Hypothalamus (tissue), 51 donors: ENCODE measurements at places on chromosomes 4 and X.

DNA sequence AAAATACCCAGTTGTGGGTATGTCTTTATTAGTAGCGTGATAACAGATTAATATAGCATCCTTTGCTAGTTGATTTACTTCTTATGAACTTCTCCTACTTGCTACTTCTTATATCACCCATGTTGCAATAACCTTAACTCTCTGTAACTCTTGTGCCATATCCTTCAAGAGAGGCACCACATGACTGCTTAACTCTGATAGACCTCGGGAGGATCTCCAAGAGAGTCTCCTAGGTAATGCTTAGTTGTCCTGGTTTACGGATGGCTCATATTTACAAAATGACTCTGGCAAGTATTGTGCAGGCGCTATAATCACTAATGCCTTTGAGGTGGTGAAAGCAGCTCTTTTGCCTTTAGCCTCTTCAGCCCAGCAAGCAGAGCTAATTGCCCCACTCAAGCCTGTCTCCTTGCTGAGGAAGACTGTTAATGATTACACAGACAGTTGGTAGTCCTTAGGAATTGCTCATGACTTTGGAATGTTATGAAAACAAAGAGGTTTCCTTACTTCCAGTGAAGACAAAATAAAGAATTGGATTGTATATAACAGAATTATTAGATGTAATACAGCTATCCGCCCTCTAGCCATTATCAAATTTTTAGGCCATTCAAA is 1305.8 kb downstream of the PCDH7 start:
- no peak for DNase-seq

DNA sequence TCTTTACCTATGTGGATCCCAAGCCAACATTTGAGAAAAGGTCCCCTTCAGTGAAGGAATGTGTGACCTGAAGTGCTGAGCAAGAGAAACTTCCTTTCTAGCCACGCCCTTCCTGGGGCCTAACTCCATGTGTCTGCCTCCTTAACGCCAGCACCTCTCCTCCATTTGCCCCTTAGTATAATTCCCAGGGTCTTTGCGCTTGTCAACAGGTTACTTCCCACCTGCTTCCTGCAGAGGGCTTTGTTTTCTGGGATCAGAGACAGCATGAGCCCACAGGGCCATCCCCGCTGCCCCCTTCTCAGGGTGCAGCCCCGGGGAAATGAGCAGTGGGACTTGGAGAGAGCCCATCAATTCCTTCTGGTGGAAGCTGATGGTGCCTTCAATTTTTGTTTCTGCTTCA is 45.9 kb upstream of the DRD5 start:
- no peak for DNase-seq

DNA sequence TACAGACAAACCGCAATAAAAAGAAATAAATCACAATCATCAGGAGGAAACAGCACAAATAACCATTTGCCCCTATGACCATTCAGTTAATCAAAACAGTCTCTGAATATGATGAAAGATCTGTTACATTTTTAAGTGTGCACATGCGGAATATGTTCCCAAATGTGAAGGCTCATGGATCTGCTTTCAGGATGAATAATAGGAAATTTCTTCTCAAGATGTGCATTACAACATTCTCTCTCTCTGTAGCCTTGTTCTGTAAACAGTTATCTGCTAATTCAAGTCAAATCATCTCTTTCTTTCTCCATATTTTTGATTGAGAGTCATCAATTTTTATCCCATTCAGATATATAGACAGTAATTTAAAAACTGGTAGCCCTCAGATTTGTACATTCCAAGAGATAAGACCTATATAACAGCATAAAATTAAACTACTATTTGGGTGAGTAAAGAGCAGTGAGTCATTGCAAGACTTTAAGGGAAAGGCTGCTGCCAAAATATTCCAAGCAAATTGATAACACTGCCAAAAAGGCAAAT is 433.9 kb upstream of the ATOH1 start:
- no peak for DNase-seq

GRCh38 chr4:126081336-126081735 is 766.6 kb downstream of the FAT4 start:
- DNase-seq: no peak

DNA sequence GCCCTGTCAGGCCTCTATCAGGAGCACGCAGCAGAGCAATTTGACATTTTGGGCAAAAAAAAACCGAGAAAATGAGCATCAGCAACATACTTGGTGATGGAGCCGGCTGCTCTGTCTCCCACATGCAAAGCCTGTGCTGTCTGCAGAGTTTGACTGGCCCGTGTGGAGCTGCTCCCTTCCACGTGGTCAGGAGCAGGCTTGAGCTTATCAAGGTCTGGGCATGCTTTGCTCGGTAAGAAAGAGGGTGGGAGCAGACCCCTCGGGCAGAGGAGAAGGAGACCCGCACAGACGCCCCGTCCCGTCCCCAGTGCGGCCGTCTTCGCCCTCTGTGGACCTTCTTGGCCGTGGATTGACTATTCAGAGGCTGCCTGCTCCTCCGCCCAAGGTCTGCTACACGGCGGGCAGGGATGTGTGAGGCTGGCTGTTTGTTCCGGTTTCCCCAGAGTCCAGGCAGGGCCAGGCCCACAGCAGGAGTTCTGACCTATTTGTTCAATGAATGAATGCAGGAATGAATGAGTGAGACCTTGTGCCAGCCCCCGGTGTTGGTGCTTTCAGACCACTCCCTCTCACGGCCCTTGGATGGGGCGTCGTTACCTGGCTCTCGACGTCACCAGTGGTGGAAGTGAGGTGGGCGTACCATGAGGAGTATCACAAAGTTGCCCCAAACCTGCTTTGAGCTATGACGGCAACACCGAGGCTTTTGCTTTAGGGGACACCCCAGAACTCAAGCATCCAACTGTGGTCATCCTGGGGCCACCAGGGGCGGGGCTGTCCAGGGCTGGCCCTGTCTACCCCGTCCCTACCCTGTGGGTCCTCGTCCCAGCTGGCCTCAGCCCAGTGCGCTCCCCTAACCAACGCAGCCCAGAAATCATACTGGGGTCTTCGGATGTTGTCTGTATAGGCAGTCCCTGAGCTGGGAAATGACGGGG is 54.7 kb upstream of the ADRA2C start:
- no peak for DNase-seq

DNA sequence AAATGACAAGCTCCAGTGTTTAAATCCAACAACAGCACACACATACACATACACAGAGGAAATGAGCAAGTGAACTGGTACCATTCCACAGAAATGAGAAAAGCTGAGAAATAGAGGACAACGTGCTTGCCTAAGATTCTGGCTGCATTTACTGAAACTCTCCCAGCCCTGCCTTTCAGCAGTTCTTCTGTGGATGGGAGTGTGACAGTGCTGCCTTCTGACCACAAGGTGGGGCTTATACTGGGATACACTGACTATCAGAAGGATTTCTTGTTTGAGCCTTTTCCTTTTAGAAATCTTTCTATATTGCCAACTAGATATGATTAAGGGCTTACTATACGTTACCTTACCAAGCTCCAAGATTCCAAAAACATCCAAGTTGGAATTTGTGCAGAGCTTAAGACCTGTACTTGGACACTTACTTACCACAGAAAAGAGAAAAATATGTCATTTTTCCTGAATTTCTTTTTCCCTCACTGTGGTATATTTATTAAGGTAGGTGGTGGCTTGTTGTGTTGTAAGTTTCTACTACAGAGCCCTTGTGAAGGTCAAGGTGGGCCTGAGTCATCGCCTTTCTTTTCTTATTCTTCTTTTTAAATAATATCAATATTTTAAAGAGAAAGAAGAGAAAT is 10.7 kb upstream of the CXCL8 start:
- peak; percentile 40 for DNase-seq
